ENCODE measurements at places on chromosomes 6 and 20. TPM values are rescaled to one million over a fixed set of nuclear protein-coding genes. Genes with fewer than 3 reads are reported as not detected.
A peak's percentile ranks its signal among the peaks of the same experiment; 100 is the strongest.

NKX2-2 gene
- not detected for total RNA-seq

ANKRD6 gene
- 5.8 TPM for total RNA-seq

SPATA25 gene
- total RNA-seq = 0.64 TPM

- no peak for DNase-seq
Observed at GRCh38 chr20:11084508-11084907, 410.7 kb upstream of the JAG1 start.

DNA sequence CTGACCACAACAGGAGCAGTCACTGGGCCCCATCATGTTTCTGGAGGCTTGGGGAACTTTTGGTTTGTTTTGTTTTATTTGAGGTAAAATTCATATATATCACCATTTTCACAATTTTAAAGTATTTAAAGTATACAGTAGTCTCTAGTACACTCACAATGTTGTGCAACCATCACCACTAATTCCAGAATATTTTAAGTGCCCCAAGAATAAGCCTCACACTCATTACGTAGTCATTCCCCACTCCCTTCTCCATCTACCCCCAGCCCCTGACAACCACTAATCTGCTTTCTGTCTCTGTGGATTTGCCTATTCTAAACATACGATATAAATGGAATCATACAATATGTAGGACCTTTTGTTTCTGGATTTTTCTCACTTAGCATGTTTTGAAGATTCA lies 29.0 kb downstream of the RTN4IP1 start:
- no peak for DNase-seq

DNA sequence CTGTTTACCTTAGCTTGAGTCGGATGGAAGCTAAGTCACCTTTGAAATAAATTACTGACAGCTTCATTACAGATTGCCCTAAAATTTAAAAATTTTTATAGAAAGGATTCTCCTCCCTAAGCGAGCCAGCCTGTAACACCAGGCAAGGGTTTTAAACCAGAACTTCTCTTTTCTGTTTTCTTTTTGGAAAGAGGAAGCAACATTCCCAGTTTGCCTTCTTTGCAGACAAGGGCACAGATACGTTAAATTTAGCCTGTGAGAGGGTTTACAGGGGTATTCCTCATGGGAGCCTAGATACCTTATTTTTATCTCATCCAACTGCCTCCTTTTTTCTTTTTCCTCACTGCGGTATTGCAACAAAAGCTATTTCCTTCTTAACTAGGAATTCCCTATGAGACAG lies 45.0 kb downstream of the GNAS start:
- DNase-seq = no peak

DNA sequence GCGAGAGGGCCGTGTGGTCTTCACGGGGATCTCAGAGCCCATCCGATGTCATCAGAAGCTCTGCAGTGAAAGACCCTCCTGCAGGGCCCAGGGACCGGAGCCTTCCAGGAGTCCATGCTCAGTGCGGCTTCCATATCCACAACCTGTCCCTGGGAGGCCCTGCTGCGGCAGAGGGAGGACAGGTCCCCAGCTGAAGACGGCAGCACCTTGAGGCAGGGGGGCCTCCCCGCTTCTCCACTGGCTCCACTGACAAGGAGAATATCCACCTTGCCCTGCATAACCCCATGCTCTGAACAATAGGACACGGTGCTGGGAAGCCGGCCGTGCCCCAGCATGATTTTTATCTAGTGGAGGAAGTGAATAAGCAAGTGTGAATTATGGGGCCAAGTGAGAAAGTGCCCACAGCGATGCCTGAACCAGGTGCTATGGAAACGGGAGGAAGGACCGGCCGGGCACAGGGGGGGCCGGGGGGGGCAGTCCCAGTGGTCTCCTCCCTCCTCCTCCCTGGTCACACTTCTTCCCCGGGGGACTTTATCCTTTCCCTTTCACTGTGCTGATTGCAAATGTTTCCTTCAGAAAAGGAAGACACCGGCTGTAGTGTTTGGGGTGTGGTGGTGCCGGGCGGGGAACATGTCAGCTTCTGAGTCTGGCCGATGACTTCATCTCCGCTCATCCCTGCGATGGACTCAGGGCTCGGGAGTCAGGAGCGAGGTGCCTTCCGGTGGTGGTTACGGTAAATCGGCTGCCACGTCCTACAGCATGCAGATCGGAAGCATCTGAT lies 225.1 kb downstream of the ERMARD start:
- DNase-seq = no peak

DNA sequence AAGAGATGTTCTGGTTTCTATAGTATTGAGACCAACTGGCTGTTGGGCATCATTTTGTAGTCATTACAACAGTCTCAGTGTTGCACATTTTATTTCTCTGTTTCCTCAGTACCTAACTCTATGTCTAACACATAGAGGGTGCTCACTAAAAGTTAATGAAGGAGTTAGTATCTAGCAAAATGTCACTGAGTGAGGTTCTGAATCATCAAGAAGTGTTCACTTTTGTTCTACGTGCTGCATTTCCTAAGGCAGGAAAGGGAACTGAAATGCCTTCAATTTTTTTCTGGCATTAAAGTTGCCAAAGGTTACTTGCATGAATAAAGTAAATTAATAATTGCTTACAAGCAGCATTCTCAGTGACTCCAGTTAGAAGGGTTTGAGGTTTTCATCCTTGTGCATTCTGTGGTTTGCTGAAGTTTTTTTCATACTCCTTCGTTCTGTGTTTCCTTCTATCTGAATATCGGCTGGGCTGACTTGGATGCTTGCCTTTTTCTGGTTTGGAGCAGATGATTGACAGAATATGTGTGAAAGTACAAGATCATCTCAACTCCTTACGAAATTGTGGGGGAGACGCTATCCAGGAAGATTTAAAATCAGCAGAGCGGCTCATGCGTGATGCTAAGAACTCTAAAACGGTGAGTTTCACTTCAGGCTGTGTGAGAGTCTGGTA lies 114.5 kb upstream of the SCGN start:
- no peak for DNase-seq

DNA sequence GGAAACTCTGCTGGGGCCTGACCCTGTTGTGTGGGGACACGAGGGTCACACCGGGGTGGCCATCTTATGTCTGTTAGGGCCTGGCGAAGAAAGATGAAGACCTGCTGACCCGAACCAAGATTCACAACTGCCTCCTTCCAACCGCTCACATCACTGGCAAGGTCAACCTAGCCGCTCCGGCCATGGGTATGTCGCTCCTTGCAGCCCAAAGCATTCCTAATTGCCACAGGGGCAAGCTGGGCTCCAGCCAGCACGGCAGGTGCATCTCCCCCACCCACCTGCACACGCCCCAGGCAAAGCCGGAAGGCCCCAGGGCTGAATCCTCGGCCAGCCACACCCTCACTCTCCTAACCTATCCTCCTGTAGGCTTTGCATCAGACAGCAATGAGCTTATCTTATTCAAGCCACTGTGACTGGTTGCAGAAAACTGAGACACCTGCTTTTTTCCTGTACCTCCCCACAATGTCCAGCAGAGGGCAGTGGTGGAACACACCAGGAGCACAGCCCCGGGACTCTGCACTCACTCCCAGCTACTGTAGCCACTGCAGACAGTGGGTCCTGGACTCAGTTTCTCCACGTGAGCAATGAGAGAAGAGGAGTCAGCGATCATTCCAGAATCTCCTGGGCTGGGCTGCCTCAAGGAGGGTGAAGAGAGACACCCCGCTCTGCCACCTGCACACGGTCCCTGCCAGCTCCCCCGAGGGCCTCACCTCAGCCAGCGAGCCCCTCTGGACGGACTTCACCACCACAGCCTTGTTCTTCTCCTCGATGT lies 170.2 kb downstream of the PREX1 start:
- peak; percentile 64 for DNase-seq

DNA sequence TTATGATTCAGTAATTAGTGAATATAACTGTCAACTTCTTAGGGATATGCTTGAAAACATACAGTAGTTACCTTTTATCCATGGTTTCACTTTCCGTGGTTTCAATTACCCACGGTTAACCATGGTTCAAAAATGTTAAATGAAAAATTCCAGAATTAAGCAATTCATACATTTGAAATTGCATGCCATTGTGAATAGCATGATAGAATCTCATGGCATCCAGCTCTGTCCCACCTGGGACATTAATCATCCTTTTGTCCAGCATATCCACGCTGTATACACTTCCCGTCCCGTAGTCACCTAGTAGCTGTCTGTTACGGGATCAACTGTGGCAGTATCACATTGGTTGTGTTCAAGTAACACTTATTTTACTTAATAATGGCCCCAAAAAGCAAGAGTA lies 781.7 kb upstream of the CITED2 start:
- no peak for DNase-seq

- DNase-seq = no peak
Observed at GRCh38 chr6:31888276-31889258, 8.9 kb downstream of the EHMT2 start.

DNA sequence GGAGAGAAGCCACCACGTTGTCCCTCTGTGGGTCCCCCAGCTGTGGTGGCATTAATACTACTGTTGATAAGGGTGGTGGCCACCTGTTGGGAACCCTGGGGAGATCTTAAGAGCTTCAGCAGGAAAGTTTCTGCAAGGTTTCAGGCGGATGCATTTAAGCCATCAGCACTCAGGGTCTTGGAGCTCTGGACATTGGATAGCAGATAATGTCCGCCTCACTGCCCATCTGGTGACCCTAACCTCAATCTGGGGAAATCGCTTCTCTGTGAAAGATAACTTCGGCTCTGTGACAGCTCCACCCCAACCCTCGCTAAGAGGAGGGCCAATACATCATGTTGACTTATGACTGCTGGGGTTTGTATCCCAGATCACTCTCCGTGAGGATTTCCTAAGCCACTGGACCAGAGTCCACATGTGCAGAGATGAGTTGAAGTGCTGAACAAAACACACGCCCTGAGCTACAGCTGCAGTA lies 92.9 kb downstream of the FOXC1 start:
- DNase-seq = no peak

DNA sequence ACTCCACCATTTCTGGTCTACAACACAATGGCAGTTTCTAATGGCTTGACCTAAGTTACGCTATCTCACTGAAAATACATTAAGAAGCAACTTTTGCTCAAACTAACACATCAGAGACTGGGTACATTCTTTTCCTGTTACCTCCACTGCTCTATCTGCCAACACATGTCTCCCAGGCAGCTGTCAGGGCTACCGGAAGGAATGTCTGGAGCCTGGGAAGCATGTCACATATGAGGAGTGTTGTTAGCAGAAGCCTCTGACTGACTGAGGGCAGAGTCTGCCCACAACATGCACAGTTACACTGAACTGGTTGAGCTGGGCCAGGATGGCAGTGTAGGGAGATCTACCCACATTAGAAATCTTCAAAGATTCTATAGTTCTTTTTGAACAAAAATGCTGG lies 264.5 kb downstream of the KIF16B start:
- no peak for DNase-seq

Data from activated naive CD4-positive, alpha-beta T cell treated with anti-CD3 and anti-CD28 coated beads, Interleukin-2, amount 50 U/mL, for 72 hours (primary cell).